ENCODE measurements at places on chromosomes 3 and 15.
A peak's percentile ranks its signal among the peaks of the same experiment; 100 is the strongest.

DNA sequence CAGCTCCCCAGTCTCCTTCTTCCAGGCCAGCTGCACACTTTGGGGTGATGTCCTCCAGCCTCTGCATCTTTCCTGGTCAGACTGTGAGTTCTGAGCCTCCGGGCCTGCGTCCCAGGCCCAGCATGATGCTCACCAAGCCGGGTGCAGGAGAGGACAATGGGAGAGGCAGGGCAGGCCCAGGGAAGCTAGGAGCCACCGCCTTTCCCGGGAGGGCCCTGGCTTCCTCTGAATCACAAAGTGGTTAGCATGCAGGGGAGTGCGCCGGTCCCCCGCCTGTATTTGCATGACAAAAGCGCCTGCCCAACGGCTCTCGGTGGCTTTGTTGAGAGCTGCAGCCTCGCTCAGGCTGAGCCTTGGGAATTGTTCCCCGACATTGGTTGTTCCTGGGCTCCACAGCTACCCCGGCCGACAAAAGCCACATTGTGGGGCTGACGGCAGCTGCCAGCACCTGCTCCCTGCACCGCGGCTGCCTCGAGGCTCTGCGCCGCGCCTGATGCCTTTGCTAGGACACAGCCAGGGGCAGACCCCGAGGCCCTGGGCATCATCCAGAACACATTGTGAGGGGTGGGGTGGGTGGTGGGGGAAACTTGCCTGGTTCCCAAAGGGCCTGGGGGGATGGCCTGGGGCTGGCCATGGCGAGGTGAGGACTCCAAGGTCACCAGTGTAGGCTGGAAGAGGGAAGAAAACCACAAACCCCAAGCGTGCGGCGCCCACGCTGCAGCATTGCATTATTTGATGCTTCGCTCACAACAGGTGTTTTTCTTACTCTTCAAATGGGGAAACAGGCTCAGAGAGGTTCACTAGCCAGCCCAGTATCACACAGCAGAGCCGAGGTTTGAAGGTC lies 20.0 kb upstream of the KLF13 start:
- no peak for DNase-seq

- DNase-seq = no peak
Measured at GRCh38 chr3:10667269-10667668, 148.8 kb upstream of the SLC6A11 start.

DNA sequence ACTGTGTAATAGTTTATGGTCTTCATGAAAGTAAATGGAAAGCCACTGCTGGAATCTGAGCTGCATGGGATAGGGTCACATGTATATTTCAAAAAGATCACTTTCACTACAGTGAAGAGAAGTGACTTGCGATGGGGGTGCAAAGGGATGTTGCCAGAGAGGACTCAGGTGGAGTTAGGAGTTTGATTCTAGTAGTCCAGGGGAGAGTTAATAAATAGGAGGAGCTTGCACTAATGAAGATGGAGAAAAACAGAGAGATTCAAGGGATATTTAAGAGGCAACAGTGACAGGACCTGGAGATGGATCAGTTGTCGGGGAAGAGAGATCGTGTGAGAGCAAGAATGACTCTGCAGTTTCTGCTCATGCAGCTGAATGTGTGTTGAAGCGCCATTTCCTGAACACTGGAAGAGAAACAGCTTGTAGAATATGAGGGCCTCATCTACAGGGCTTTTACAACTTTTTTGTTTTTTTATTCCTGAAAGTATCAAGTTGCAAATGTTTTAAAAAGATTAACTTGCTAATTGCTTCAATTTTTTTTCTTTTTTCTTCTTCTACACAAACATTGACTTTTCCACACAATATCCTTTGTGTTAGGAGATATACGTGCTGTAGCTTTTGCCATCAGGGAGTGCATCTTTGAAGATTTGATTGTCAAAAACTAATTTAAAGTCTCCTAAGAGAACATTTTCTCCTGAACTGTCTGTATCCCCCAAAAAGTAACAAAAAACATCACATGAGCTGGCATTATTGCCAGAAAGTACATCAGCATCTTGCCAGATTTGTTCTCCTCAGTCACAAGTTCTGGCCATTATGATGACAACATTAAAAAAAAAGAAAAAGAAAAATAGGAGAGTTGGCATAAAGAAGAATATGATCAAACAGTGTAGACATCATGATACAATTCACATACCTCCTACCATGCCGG lies 37.5 kb downstream of the SETMAR start:
- no peak for DNase-seq

GRCh38 chr3:57142411-57142723 lies 22.8 kb downstream of the IL17RD start:
- DNase-seq = no peak

DNA sequence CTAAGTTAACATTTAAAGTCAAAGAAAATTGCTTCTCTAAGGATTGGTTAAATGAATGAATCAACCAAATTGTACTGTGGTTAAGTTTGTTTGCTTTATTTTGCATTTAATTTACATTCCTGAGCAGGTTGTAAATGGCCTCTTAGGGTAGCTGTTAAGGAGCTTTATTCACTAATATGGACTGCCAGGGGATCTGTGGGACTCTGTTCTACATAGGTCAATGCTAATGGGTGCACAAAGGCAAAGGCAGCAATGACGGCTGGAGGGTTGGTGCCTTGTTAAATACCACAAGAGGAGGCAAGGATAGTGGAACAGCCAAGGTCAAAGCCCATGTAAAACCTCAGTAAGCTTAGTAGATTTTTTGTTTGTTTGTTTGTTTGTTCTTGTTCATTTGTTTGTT lies 89.3 kb upstream of the P2RY1 start:
- no peak for DNase-seq

GRCh38 chr3:61157414-61157813 lies 93.8 kb downstream of the FHIT start:
- no peak for DNase-seq

GRCh38 chr3:28232659-28233058 lies 8.8 kb upstream of the CMC1 start:
- DNase-seq = no peak

DNA sequence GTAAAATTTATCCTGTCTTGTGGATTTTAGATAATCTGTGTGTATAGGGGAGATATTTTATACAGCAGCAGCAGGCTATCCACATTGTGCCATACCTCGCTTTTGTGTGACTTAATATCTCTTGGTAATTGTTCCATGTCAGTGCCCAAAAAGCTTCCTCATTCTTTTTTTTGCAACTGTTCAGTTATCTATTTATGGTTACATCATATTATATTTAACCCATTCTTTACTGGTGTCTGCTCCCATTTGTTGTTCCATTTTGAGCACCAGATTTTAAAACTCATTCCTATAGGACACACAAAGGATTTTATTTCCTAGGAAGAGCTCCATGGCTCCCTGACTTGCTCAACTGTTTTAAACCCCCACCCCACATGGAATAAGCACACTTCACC lies 86.3 kb upstream of the RASGRP1 start:
- no peak for DNase-seq

- DNase-seq = no peak
Measured at GRCh38 chr3:16482770-16483531, 30.5 kb downstream of the RFTN1 start.

GRCh38 chr3:184409331-184409926 lies 29.6 kb downstream of the CHRD start:
- no peak for DNase-seq

- no peak for DNase-seq
Measured at GRCh38 chr3:87435926-87436620, 159.7 kb upstream of the POU1F1 start.

GRCh38 chr3:146308682-146309081 lies 57.8 kb upstream of the PLSCR4 start:
- no peak for DNase-seq

DNA sequence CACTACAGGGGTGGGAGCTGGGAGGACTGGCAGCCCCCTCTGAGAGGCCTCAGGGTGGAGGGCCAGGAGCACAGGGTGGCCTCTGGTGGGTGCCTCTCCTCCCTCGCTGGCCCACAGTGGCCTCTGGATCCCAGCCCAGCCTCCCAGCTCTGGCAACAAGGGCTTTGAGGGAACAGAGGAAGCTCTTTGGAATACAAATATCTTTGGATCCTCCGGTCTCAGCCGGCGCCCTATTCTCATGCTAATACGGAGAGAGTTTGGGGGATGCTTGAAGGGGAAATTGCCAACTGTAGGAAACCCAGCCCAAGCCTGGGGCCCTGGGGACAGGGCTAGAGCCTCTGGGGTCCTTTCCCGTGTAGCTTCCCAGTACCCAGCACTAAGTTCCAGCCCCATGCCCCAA lies 33.4 kb upstream of the INSYN1 start:
- no peak for DNase-seq

- no peak for DNase-seq
Measured at GRCh38 chr15:50113992-50114780, 4.8 kb downstream of the ATP8B4 start.

- DNase-seq = no peak
Measured at GRCh38 chr3:58965865-58966264, 84.0 kb downstream of the CFAP20DC start.

DNA sequence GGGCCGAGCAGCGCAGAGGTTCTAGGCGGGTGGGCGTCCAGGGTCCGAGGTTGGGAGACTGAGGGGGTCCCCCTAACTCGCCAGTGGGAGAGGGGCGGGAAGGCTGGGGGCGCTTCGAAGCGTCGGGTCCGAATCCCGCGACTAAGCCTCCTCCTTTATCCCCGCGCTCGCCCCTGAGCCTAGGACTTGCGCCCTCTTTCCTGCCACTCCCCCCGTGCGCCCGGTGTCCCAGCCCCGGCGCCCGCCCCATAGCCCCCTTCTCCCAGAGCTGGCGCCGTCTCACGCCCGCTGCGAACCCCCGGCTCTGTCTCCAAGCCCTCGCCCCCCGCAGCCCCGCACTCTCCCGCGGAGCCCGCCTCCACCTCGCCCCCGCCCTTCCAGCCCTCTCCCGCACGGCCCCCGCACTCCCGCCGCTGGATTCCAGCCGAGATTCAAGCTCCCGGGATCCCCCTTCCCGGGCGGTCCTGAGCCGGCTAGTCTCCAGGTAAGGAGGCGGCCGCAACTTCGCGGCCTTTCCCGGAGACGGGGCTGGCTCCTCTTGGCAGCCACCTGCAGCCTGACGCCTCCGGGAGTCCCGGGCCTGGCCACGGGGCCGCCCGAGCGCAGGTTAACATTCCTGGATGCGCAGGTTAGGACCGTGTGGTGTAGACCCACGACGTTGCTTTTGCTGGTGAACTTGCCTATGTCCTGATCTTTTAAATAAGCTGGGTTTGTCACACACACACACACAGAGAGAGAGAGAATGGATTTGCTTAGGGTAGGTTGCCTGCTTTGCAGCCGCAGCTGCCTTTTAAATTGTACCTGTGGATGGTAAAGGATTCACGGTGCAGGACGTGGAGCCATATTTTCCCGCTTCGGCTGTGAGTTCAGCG lies 563 bp downstream of the PXYLP1 start:
- no peak for DNase-seq

- no peak for DNase-seq
Measured at GRCh38 chr15:40796041-40796440, 10.8 kb upstream of the ZFYVE19 start.

DNA sequence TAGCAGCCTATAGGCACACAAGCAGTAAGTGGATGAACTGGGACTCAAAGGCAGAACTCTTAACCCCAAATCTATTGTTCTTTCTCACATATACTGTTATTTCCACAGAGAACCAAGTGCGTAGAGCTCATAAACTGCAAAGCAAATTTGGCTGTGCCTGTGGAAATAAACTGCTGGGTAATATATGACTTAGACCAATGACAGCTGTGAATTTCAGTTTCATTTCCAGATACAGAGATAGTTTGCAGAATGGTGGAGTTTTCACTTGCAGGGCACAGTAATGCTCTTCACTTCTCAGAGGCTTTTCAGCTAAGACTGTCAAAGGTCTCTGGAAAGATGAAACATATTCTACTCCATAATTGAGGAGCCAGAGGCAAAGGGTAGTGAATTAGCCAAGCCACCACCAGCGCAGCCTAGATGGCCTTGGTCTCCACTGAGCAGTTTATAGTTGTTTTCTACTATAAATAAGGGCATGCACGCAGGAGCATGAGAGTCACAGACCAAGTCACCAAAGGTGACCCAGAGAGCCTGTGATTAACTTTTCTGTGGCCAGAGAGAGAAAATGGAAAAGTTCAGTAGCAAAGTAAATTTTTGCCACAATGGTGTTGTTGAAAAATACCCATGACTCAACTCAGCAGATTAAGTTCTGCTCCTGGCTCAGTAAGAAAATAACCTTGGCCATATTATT lies 180.7 kb upstream of the GRM7 start:
- DNase-seq = no peak

- no peak for DNase-seq
Measured at GRCh38 chr3:50972029-50972428, 297.3 kb downstream of the DOCK3 start.

- DNase-seq = no peak
Measured at GRCh38 chr15:51270706-51271105, 67.7 kb downstream of the CYP19A1 start.

GRCh38 chr3:4695846-4696245 lies 202.7 kb downstream of the ITPR1 start:
- DNase-seq = no peak

- DNase-seq = no peak
Measured at GRCh38 chr15:71151081-71151480, 35.8 kb downstream of the THSD4 start.

DNA sequence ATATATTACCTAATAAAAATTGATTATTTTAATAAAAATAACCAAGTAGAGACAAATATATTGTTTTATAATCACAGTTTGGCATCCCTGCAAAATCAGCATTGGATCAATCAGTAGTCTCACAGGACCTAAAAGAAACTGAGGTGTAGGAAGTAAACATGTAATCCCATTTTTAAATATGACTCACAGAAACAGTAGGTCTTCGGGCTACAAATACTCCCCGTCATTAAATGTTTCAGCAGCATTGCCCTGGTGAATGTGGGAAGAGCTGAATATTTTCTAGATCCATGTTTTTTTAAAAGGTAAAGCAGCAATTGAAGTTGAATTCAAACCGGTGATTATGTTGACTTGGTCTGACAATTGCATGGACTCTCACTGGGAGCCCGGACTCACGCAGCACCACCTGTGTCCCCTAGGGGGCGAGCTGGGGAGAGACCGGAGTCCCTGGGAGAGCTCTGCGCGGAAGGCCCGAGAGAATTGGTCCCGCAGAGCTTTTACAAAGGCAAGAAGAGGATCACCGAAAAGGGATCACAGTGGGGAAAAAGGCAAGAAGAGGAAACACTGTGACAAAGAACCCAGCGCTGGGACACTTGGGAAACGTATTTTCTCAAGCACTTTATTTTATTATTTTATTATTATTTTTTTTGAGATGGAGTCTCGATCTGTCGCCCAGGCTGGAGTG lies 17.2 kb upstream of the USP3 start:
- DNase-seq = peak; percentile 80

- DNase-seq = no peak
Measured at GRCh38 chr3:55497250-55497649, 10.1 kb upstream of the WNT5A start.

GRCh38 chr3:89697321-89697916 lies 590.0 kb downstream of the EPHA3 start:
- no peak for DNase-seq
